ENCODE measurements at places on chromosomes 2 and 18.

- no peak for DNase-seq
Observed at GRCh38 chr2:231138699-231139098, 13.9 kb upstream of the HTR2B start.

DNA sequence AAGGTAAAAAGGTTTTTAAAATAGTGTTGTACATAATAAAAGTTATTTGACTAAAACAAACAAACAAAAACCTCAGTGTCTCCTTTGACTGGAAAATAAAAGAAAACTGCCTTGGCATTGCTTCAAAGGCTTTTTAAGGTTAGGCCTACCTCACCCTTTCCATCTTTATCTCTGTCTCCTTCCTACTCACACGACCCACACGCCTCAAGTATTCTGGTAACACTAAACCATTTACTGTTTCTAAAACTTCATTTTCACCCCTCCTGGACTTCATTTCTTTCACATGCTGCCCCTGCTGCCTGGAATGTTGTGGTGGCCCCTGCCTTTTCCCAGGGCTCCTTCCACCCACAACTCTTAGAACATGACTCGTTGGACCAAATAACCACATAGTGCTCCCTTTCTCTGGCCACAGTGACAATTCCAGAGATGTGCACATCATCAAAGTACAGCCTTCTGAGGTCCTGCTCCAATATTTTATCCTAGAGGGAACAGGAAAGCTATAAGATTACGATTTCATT lies 54.0 kb downstream of the ERBB4 start:
- DNase-seq: peak; percentile 5

DNA sequence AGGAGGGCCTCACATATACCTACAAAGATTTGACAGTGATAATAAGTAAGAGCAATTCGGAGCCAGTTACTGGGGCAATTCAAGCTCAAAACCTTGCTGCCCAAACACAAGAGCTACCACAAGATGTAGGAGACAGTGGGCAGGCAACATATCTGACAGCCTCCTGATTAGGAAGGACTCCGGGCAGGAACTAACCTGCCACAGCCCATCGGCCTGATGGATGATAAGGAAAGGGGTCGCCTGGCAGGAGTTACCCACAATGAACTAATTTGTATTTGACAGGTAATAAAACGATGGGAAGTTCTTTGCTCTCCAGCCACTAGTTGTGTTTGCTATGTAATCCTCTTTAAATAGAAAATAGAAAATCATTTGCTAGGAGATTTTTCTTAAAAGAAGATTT lies 100.2 kb downstream of the ARHGAP15 start:
- DNase-seq: peak; percentile 48

DNA sequence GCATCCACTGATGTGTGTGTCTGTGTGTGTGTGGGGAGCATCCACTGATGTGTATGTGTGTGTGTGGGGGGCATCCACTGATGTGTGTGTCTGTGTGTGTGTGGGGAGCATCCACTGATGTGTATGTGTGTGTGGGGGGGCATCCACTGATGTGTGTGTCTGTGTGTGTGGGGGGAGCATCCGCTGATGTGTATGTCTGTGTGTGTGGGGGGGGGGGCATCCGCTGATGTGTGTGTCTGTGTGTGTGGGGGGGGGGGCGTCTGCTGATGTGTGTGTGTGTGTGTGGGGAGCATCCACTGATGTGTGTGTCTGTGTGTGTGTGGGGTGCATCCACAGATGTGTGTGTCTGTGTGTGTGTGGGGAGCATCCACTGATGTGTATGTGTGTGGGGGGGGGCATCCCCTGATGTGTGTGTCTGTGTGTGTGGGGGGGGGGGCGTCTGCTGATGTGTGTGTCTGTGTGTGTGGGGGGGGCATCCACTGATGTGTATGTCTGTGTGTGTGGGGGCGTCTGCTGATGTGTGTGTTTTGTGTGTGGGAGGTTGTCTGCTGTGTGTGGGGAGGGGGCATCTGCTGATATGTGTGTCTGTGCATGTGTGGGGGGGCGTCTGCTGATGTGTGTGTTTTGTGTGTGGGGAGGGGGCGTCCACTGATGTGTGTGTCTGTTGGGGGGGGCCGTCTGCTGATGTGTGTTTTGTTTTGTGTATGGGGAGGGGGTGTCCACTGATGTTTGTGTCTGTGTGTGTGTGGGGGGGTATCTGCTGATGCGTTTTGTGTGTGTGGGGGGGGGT lies 125.9 kb downstream of the NFATC1 start:
- DNase-seq: no peak

DNA sequence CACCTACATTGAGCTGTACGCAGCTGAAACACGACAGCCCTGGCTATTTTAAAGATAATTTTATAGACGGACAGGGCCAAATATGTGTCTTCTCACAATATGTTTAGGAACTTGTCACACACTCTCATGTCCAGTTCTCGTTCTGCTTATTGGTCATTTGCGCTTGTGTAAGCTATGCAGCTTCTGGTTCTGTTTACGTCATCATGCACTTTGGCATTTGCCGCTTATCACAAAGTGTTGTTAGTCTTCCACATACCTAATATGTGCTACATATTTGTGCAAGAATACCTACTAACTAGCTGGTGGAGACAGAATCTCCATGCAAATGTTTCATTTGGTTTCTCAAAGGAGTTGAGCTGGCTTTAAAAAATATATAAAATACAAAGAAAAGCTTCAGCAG lies 7.5 kb upstream of the ZNF516 start:
- DNase-seq: no peak

- no peak for DNase-seq
Observed at GRCh38 chr18:75871596-75871995, 444.1 kb upstream of the SMIM21 start.

Data from neural progenitor cell (in vitro differentiated cells).